ENCODE measurements at places on chromosomes 12 and 14.

GRCh38 chr12:107277855-107278254, 184.5 kb upstream of the CRY1 start:
- no peak for DNase-seq

DNA sequence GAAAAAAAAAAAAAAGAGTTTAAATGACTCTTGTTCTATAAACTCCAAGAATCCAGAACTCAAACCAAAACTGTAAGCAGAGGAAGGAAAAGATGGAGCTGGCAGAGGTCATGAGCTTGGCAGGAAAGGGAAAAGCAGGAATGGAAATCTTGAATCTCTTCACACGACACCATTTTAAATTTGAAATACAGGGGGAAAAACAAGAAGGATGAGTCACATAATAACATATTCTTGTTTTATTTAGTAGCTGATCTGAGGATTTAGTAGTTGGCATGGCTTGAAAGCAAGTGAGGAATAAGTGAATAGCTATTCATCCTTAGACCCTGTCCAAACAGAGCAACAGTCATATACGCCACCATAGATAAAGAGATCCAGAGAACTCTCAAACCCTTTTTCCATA, 35.0 kb downstream of the EPS8 start:
- DNase-seq: no peak

- DNase-seq: no peak
Measured at GRCh38 chr12:77382096-77382742, 316.9 kb upstream of the E2F7 start.

DNA sequence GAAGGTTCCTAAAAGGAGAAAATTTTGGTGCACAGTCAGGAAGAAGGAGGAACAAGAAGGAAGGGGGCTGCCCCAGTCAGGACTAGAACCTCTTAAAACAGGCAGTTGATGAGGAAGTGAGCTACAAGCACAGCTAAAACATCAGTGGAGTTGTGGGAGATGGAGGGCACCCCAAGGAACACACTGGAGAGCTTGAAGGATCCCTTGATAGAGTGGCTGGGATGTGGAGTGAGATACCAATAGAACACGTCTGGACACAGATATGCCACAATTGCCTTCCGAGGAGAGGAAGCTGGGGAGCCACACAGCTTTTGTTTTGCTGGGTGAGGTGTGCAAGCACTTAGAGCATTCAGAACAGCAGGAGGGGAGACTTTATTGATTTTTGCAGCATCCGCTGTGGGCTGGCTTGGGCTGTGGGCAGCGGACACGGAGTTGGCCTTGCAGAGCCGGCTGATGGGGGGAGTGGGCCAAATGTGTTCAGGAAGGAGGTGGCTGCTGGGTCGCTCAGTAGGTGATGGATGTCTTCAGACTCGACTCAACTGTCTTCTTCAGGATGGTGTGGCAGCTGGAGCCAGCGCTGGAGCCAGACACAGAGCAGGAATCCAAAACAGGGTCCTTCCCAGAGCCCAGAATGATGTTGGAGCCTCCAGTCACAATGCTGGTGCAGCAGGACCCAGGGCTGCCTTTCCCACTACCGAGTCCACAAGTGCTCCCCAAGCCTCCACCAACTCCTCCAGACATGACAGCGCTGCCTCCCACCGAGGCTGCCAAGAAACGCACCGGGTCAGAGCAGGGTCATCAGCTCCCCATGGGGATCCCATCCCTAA, 4.7 kb upstream of the KRT79 start:
- no peak for DNase-seq

GRCh38 chr12:4269279-4269991, 4.1 kb upstream of the CCND2 start:
- DNase-seq: peak; percentile 95

GRCh38 chr12:44510510-44510909, 365.6 kb downstream of the NELL2 start:
- no peak for DNase-seq

DNA sequence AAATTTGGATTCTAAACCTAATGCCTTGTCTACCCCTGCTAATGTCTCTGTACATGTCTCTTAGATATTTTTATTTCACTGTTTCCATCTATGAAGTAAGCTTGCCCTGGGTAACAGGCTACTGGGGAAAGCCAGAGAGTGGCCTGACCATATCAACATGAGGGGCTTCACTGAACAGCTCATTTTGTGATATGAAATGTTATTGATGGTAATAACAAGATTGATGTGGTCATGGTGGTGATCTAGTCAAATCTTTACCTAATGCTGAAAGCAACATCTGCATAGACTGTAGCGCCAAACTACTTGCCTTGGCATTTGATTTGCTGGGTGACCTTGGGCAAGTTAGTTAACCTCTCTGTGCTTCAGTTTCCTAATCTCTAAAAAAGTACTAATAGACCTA, 9.9 kb upstream of the DYRK2 start:
- no peak for DNase-seq

- DNase-seq: no peak
Measured at GRCh38 chr12:67299526-67299925, 30.4 kb downstream of the CAND1 start.

GRCh38 chr14:21322716-21323115, 42.8 kb downstream of the RPGRIP1 start:
- no peak for DNase-seq

- DNase-seq: no peak
Measured at GRCh38 chr14:104142946-104143470, 4.6 kb downstream of the KIF26A start.

- no peak for DNase-seq
Measured at GRCh38 chr14:76698191-76698590, 63.1 kb upstream of the VASH1 start.

GRCh38 chr12:112303004-112303403, 79.2 kb downstream of the HECTD4 start:
- DNase-seq: peak; percentile 33

GRCh38 chr12:53830631-53831030, 78.9 kb upstream of the CISTR start:
- DNase-seq: no peak

GRCh38 chr12:113912760-113913329, 53.3 kb downstream of the RBM19 start:
- DNase-seq: peak; percentile 23

- no peak for DNase-seq
Measured at GRCh38 chr14:81176241-81176640, 44.5 kb downstream of the GTF2A1 start.

DNA sequence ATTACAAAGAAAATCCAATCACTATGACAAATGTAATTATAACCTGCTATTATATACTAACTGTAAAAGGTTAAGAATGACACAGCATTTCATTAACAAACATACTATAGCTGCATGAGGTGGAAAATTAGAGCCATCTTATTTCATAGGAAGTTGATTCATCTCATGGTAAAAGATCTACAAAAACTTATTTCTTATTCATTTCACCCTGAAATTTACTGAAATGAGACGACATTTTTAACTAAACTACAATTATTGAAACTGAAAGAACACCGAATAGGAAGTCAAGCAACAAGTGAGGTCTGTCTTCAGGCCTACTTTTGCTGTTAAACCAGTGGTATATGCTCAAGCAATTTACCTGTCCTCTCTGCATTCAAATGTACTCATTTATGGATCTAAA, 87.2 kb downstream of the CEP83 start:
- DNase-seq: no peak
